Karpas-422 (cell line): ENCODE measurements at places on chromosomes 1 and 21.

- DNase-seq = no peak
These were observed 234.5 kb upstream of the C1orf105 start for GRCh38 chr1:172185996-172186395.

DNA sequence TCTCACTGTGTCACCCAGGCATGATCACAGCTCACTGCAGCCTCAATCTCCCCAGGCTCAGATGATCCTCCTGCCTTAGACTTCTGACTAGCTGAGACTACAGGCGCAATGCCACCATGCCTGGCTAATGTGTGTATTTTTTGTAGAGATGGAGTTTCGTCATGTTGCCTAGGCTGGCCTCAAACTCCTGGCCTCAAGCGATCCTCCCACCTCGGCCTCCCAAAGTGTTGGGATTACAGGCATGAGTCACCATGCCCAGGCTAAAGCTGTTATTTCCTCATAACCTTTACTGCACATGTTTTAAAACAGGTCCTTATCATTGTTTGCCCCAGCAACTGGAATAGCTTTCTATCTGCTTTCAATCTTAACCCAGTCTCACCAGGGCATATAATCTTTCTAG, 2.9 kb downstream of the SARS1 start:
- DNase-seq = no peak

DNA sequence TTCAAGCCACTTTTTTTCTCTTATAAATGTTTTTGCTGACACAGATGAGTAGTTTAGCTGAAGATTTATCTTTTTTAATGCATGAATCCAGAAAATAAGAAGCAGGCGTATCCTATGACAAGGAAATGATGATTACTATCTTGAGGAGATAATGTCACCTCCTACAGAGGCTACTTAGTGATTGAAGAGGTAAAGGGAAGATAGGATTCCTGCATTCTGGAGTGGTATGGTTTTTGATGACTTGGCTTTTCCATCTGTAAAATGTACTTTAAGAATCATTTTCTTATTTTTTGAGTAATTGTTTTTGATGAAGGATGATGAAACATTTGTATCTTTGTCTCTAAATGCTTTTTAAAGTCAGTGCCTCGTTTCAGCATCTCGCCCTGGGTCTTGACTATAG, 122.9 kb downstream of the SPATA46 start:
- DNase-seq = no peak

GRCh38 chr1:94284476-94284875, 47.1 kb upstream of the ARHGAP29 start:
- DNase-seq = no peak

- DNase-seq = no peak
These were observed 4.5 kb upstream of the CD101 start for GRCh38 chr1:116997066-116997465.

GRCh38 chr1:14345946-14346550, 252.4 kb upstream of the KAZN start:
- DNase-seq = no peak

DNA sequence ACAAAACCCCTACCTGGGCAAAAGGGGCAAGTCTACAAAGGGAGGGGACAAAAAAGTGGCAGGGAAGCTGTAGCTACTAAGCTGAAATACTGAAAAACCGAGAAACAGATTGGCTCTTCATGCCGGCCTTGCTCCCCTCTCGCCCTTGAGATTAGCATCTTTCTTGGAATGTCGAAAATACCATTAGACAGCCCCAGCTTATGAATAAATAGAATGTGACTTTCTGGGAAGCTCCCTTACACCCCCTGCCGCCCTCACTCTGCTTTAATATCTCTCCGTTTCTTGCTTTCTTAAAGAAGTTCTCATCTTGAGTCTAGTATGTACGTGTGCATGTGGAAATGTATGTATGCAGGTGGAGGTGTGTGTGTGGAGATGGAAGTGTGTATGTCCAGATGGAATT, 14.1 kb downstream of the TRAF3IP3 start:
- DNase-seq = no peak

- no peak for DNase-seq
These were observed 13.7 kb downstream of the CADM3 start for GRCh38 chr1:159185121-159185520.

DNA sequence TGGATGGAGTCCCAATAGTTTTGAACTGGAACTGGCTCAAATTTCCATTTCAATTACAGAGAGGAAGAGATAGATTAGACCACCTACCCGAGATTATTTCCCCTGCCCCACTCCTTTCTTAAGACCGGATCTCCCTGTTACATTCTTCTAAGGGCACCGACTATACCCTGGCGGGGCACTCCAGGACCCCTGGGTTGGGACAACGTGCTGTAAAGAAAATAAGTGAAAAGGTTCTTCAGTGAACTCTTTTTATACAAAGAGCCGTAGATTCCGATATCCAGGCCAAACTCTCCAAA, 6.7 kb downstream of the NR5A2 start:
- no peak for DNase-seq

- peak; percentile 98 for DNase-seq
These were observed 588 bp upstream of the IGSF8 start for GRCh38 chr1:160098852-160099561.

DNA sequence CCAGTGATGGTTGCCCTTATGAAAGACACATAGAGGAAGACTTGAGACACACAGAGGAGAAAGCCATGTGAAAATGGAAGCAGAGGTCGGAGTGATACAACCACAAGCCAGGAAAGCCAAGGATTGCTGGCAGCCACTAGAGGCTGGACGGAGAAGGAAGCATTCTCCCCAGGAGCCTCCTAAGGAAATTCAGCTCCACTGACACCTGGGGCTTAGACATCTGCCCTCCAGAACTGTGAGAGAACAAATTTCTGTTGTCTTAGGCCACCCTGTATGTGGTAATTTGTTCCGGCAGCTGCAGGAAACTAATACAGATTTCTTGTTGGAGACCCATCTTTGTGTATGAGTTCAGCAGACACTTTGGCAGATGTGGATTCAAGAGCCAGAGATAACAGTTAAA, 126.9 kb upstream of the ATP1A1 start:
- DNase-seq = no peak

- no peak for DNase-seq
These were observed 181.5 kb downstream of the PLPP3 start for GRCh38 chr1:56397811-56398231.

DNA sequence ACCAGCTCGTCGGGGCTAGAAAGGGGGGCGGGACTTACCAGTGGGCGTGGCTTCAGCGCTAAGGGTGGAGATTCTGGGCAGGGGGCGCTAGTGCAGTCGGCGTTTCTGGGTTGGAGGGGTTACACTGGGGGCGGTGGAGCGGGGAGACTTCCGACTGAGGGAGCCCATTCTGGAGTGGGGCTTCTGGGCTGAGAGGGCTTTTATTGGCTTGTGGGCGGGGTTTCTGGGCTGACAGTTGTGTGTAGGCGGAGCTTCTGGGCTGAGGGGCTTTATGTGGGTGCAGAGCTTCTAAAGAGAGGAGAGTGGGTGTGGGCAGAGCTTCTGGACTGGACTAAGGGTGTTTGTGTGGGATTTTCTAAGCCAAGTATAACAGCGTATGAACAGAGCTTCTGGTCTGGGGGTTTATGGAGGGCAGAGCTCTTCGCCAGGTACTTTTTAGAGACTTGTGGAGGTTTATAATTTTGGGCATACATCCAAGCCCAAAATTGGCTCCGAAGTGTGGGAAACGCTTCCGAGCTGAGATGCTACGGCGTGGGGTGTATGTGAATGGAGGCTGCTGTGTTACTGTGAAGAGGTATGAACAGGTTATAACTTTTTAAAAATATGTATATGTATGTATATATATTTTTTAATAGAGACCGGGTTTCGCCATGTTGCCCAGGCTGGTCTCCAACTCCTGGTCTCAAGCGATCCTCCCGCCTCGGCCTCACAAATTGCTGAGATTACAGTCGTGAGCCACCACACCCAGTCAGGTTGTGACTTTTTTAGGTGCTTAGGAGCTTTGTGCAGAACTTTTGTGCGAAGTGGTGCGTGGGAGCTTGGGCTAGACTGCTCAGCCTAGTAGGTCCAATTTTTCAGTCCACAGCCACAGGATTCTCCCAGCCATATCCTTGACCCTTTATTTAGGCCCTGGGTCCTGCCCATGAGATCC, 825 bp downstream of the TMEM39B start:
- no peak for DNase-seq

DNA sequence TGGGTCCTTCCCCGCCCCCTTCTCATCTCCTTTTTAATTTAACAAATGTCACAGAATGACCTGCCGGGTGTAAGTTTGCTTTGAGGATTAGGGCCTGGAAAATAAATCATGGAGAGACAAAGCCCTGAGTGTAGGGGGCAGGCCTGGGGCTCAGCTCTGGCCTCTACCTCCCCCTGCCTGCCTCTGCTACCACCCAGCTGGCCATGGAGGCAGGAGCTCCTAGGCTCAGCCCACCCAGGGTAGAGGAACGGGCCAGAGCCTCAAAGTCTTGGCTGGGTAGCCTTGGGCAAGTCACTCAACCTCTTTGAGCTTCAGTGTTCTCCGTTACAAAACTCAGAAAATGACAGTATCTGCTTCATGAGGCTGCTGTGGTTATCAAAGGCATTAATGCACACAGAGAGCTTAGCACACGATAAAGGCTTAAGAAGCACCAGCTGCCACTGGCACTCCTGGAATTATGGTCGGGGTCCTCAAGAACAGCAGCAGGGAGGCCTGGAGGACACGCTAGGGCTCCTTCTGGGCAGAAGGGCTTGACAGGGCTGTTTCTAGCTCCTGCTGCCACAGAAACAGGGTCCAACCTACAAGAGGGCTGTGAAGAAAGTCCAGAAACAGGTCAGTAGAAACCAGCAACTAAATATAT, 39.0 kb downstream of the LRP8 start:
- no peak for DNase-seq

GRCh38 chr1:1550591-1551432, 10.4 kb upstream of the TMEM240 start:
- peak; percentile 60 for DNase-seq
